Heart left ventricle (tissue), 16 donors: ENCODE measurements at places on chromosomes 1 and 21.

DNA sequence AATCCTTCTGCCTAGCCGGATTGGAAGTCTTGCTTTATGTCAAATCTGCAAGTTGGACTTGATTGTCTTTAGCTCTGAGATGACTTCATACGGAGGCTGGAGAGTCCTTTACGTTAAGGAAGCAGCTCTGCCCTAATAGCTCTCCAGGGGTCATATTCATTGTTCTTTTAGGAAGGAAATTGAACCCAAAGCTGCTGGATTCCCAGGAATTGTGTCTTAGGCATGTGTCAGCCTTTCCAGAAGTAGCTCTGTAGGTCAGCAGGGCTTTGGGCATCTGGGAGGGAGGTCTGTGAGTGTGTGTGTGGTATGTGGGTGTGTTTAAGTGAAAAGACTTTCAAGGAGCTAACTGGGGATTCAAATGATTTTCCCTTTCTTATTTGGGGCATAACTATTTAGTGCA, 82.4 kb downstream of the ABCA4 start:
- no peak for DNase-seq

GRCh38 chr1:166920561-166921475, 44.8 kb upstream of the TADA1 start:
- DNase-seq = peak; percentile 20

GRCh38 chr1:184193451-184193850, 141.9 kb downstream of the TSEN15 start:
- DNase-seq = peak; percentile 55

DNA sequence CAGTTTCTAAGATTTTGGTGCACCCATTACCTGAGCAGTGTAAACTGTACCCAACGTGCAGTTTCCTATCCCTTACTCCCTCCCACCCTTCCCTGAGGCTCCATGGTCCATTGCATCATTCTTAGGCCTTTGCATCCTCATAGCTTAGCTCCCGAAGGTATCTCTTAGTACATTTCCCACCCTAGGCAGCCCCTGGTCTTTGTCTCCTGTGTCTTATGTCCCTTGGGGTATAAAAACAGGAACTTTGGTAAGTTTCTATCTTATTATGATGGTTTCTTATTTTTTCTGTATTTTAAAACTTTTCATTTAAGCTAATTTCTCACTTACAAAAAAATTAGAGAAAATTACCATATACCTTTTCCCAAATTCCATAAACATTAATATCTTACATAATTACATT, 78.1 kb downstream of the URB2 start:
- DNase-seq = no peak

GRCh38 chr21:39022863-39023693, 160.2 kb downstream of the PSMG1 start:
- DNase-seq = peak; percentile 86

DNA sequence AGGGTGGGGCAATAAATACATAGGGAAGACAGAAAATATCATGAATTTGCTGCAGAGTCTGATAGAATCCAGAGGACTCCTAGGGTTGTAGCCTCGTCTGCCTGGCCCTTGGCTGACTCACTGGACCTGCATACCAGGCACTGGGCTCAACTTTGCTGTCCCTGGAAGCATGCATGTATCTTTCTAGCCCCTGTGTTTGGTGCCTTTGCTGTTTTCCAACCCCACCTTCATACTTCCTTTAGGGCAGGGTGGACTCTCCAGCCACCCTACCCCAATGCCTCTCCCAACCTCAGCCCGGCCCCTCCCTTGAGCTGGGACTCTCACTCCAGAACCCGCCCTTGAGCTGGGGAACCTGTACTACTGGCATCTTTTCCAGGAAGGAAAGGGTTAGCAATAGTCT, 1.2 kb downstream of the RAB25 start:
- DNase-seq = no peak

- DNase-seq = no peak
Measured at GRCh38 chr1:117541003-117541402, 64.8 kb upstream of the TENT5C start.

DNA sequence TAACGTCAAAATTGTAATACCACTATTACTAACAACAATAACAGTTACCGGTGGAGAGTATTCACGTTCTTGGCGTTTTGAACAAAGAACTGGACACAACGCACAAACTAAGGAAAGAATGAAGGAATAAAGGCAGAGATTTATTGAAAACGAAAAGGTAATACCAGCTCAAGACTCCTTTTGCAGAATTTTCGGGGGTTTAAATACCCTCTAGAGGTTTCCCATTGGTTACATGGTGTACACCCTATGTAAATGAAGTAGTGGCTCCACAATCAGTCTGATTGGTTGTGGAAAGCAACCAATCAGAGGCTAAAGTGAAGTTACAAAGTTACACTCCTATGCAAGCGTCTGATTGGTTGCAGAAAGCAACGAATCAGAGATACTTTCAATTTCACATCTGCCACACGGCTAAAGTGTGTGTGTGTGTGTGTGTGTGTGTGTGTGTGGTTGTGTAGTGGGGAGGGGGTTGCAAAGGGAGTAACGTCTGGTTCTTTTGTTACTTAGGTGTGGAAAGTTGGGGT, 1.1 kb upstream of the GTF2B start:
- DNase-seq = no peak

DNA sequence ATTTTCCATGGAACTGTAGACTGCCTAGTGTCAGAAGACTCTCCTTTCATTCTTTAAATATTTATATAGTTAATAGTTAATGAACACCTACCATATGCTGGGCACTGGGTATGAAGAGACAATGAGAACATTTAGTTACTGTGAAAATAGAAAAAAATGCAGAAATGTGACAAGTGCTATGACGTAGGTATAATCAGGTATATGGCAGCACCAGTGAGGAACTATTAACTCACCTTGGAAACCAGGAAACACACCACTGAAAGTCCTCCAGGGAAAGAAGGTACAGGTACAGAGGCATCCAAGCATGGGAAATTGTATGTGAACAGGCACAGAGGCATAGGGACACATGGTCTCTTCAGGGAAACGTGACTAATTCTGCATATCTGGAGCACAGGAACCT, 42.3 kb downstream of the DPT start:
- no peak for DNase-seq

DNA sequence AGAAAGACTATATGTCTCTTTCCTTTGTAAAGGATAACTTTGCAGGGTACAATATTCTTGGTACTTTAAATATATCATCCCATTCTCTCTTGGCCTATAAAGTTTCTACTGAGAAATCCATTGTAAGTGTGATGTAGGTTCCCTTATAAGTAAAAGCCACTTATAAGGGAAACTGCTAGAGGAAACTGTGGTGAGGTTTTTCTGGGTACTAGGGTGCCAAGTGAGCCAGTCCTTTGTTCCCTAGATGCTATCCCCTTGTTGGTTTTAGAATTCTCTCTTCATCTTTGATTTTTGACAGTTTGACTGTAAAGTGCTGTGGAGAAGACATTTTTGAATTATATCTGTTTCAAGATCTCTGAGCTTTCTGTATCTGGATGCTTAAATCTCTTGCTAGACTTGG, 108.9 kb upstream of the NEK7 start:
- no peak for DNase-seq

- DNase-seq = no peak
Measured at GRCh38 chr21:37557261-37557950, 190.8 kb downstream of the DYRK1A start.

DNA sequence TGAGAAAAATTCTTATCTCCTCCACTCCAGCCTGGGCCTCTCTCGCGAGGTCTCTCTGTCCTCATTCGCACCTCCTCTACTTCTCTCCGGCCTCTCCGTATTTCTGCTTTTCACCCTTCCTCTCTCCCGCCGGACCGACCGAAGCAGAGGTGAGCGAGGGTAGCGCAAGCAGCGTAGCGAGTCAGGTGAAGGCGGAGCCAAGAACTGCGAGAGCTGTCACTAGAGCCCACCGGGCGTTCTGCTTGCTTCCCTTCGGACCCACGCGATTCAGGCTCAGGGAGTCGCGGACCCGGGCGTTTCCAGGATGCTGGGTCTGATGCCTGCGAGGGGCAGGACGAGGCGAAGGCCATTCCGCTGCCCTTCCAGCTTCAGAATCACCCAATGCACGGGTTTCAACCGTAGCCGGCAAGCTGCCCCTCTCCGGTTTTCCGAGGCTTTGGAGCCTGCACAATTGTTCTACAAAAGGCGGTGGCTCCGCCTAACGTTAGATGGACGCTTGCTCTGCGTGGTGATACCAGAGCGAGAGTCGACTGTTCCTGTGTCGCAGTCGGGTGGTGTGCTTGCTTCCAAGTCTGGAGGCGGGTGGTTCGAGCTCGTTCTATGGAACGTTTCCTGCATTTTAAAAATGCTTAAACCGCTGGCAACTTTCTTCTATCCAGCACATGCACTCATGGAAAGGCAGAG, 310.2 kb downstream of the FAM72C start:
- DNase-seq = no peak

- DNase-seq = no peak
Measured at GRCh38 chr1:162212713-162213112, 143.2 kb downstream of the NOS1AP start.
